ENCODE measurements at places on chromosomes 7 and 10.

GRCh38 chr7:2373124-2373556 is 18.5 kb downstream of the EIF3B start:
- DNase-seq = no peak

- DNase-seq = no peak
These were observed 43.0 kb downstream of the CH25H start for GRCh38 chr10:89164080-89164479.

DNA sequence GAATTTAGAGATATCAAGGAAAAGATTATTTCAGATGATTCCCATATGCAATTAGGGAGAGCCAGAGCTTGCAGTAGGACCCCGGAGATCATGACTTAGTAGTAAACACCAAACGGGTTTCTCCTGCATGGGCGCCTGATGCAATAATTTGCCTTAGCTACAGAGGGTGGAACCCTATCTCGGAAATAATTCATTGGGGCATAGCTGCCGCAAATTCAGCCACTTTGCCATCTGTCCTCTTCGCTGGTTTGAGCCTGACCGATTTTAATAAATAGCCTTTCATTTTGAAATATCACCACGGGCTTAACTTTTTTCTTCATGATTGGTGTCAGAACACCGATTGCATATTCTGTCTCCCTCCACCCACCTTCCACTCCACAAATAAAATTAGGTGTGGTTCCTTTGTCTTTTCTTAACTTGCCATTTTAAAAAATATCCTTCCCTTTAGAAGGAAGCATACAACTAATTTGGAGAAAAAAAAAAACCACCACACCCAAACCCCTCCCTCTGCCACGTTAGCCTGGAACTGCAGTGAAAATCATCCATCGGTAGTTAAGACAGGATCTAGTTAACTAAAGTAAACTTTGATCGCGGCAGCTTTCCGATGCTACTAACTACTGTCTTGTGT is 1.4 kb downstream of the GARS1 start:
- DNase-seq = no peak

- DNase-seq = no peak
These were observed 11.1 kb downstream of the LRRC4 start for GRCh38 chr7:128020159-128020558.

DNA sequence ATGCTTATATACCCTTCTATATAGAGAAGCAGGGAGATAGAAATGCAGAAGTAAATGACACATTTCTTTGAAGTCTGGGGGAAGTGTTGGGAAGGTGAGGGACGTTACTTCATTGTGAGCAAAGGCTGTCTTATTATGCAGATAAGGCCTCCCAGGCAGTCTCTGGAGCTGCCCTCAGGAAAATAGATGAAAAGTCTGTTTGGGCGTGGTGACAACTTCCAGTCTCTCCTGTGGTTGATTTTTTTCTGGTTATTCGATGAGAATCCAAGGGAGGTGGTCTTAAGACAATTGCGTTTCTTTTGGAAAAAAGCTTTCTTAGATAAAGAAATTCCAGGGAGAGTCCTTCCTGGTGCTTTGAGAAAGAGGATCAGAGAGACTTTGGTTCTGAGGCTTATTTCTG is 84.0 kb downstream of the NEUROD6 start:
- DNase-seq = no peak

DNA sequence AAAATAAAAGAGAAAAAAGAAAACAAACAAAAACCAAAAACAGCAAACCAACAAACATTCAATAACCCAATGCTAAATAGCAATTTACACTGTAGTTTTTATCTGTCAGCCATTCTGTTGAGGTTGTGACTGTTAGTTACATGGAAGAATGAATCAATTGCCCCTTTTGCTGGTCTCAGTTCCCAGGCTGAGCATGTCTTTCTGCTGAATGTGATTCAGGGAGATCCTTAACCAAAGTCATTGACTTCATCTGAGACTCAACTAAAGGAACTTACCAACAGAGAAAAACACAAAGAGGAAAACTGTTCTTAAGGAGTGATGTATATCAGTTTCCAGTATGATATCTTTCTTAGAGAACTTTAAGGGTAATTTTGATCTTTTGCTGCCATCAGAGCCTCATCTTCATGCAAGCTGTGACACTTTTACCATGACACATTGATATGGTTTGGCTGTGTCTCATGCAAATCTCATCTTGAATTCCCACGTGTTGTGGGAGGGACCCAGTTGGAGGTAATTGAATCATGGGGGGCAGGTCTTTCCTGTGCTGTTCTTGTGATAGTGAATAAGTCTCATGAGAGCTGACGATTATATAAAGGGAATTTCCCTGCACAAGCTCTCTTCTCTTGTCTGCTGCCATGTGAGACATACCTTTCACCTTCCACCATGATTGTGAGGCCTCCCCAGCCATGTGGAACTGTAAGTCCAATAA is 469.8 kb downstream of the KIF20B start:
- DNase-seq = no peak

DNA sequence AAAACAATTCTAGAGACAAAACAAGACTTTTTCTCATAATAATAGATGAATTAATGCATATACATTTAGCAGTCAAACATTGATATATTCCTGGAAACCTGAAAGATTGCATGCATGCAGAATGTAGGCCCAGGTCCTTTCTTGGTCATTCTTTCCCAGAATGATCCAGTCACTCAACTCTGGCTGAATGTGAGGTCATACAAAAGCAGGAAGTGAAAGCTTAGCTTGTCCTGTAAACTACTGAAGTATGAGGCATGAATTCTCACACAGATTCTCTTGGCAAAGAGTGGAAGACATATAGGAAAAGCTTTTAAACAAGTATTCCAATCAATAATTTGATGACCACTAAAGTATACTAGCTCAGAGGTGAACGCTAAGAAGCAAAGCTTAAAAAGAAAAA is 253.9 kb downstream of the PPP1R3A start:
- DNase-seq = no peak

DNA sequence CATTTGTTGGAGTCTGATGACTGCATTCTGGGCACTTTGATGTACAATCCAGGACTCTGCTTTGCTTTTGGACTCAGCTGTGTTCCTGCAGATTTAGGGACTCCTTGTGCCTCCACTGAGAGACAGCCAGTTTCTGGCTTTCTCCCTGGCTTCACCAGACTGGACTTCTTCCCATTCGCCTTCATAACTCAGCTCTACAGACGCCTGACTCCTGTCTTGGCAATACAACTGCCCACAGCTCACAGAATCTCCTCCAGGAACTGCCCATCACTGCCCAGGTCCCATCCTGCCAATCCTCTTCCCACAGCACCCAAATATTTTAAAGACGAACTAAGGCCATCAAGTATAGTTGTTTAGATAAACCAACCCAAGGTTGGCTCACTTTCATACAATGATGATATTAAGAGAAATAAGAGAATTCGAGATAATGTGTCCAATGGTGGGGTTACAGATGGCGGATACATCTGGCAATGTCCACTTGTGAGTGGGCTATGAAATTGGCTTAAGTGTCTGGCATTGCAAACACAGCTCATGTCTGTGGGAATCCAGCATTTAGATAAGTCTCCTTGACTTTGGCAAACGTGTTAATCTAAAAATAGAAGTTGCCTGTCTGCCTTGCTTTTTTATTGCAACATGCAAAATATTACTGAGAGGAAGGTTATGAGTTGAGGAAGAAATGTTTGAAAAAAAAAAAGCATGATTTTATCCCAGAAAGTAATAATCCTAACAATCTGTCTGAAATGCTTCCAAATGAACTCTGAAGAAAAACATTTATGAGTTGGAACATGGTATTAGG is 95.1 kb downstream of the ITGA8 start:
- DNase-seq = no peak

DNA sequence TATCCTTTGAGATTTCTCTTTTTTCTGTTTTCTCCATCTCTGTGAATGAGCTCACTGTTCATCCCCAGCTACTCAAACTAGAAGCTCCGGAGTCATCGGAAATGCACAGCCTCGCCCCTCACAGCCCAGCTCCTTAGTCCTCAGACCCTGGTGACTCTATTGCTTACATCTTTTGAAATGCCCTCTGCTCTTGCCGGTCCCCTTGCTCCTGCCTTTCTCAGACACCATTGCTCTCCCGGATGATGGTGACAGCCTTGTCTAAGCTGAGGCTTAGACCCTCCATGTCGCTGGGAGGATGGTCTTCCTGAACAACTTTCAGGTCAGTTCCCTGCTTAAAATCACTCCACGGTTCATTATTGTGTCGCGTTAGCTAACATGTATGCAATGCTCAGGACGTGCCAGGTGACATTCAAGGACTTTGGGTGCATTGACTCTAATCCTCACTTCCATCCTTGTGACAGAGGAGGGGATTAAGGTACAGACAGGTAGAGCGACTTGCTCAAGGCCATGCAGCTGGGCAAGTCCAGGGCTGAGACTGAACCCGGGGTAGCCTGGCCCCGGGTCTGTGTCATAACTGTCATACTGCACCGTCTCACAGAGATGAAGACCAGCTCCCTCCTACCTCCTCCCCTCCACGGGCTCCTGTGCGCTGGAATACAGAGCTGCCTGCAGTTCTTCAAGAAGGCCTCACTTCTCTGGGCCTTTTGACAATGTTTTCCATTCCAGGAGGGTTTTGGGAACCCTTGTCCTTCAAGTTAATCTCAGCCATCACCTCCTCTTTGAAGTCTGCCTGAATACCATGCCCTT is 4.3 kb upstream of the UCMA start:
- DNase-seq = no peak

DNA sequence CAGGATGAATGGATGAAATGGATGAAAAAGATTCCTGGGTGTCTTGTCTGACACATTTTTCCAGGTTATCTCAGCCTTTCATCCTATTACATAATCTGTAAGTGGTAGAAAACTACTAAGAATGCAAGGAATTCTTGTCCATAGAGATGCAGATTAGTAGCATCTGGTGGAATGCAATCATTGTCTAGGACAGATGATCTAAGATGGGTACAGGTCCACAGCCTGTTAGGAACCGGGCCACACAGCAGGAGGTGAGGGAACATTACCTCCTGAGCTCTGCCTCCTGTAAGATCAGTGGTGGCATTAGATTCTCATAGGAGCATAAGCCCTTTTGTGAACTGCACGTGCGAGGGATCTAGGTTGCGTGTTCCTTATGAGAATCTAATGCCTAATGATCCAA is 225.0 kb downstream of the CALN1 start:
- DNase-seq = no peak

GRCh38 chr10:111459967-111460366 is 383.1 kb downstream of the ADRA2A start:
- no peak for DNase-seq

DNA sequence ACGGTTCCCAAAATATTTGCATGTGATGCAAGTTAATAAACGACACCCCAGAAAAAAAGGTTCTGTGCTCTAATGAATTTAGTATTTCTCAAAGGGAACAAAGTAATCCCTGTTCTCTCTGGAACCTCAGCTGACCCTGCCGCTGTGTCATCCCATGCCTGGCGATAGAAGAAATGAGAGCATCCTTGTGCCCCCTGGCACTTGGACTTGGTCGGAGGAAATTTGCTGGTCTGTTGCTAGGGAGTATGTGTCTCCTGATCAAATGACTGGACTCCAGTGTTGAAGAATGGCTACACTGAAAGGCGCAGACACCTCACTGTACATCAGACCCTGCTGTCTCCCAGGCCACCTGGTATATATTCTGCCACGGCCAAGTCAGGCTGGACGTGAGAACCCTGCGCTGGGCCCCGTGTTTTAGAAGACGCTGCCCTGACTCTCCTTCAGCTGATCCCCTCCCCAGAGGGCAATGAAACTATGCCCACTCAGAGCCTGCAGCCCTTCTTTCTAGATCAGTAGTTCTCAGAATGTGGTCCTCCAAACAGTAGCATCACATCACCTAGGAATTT is 67.2 kb downstream of the THNSL1 start:
- DNase-seq = no peak

DNA sequence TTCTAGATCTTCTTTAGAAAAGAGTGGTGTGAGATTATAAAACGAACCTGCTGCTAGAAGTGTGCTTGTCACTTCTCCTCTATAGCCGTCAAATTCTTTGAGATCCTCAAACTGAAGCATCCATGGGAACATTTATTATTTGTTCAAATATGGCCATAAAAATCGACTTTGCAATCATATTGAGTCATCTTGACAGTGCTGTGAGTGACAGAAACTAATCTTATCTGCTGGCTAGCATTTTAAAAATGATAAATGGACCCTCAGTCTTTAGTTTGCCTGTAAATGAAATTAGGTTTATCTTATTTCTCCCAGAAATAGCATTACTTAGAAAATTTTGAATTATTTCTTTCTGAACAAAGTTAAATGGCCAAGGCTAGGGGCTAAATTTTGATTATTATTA is 290.8 kb downstream of the EXOC4 start:
- DNase-seq = no peak

GRCh38 chr10:2111965-2112364 is 374.6 kb upstream of the ADARB2 start:
- DNase-seq = no peak

- DNase-seq = no peak
These were observed 64.0 kb upstream of the CDK1 start for GRCh38 chr10:60714233-60714632.

- DNase-seq = no peak
These were observed 40.7 kb upstream of the GJD4 start for GRCh38 chr10:35564341-35564968.

- DNase-seq = no peak
These were observed 48.5 kb downstream of the RASGEF1A start for GRCh38 chr10:43218206-43218950.

DNA sequence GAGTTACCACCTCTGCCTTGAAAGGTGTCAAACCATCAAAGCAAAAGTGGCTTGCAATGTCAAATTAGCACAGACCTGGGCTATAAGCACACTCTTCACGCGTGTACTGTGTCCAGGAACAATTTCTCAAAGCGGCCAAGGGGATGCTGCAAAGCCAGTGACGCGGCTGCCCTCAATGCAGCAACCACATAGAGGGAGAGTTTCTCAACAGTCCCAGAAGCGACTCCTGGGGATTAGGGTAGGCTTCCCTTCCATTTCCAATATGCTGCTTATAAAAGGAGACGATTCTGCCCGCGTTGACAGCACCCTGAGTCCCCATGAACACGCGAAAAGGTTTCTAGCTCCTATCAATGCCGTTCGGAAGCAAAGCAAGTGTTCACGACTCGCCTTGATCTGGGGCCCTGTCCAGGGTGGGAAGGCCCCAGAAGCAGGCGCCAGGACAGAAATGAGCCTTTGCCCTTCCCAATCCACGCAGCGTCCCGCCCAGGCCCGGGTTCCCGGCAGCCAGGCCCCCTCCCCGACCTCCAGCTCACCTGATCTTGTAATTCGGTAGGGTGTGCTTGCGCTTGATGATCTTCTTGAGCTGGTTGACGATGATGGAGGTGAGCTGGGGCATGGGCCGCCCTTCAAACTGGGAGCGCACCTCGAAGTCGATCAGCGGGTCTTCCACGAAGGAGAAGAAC is 1.3 kb downstream of the PDZD8 start:
- DNase-seq = no peak

DNA sequence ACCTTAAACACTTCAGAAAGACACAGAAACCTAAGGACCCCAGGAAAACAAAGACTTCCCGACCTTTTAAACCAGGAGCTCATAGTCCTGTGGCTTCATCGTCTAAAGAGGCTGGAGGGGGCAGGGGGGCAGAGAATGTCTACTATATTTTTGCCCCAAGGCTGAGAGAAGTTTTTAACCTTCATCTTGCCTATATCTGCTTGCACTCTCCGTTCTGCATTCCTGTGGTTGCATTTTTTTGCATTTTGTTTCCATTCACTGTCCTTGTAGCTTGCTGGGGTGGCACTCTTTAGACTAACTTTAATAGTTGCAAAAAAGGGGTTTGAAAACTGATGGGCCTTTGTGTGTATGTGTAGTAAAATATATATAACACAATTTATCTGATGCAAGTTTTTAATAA is 23.7 kb downstream of the PRKAR2B start:
- no peak for DNase-seq
